ENCODE measurements at places on chromosomes 4 and X. TPM values are rescaled to one million over a fixed set of nuclear protein-coding genes. Genes with fewer than 3 reads are reported as not detected.
A peak's percentile ranks its signal among the peaks of the same experiment; 100 is the strongest.

DNA sequence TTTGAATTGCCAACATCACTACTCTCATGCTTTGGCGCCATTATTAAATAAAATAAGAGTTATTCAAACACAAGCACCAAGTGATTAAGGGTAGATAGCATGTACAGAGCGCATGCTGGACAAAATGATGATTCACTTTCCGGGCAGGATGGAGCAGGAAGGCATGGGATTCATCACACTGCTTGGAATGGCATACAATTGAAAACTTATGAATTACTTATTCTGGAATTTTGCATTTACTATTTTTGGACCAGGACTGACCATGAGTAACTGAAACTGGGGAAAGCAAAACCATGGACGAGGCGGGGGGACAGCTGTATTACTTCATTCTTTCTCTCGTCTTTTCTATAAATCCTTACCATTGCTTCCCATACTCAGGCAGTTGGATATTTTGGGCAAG, 28.5 kb upstream of the FGF5 start:
- peak; percentile 96 for DNase-seq

GRCh38 chrX:65575022-65575421, 40.4 kb upstream of the LAS1L start:
- peak; percentile 33 for DNase-seq

- peak; percentile 82 for DNase-seq
These were observed 134.3 kb upstream of the AP1S2 start for GRCh38 chrX:15988661-15989603.

The EXOC1L gene
- not detected for total RNA-seq

DNA sequence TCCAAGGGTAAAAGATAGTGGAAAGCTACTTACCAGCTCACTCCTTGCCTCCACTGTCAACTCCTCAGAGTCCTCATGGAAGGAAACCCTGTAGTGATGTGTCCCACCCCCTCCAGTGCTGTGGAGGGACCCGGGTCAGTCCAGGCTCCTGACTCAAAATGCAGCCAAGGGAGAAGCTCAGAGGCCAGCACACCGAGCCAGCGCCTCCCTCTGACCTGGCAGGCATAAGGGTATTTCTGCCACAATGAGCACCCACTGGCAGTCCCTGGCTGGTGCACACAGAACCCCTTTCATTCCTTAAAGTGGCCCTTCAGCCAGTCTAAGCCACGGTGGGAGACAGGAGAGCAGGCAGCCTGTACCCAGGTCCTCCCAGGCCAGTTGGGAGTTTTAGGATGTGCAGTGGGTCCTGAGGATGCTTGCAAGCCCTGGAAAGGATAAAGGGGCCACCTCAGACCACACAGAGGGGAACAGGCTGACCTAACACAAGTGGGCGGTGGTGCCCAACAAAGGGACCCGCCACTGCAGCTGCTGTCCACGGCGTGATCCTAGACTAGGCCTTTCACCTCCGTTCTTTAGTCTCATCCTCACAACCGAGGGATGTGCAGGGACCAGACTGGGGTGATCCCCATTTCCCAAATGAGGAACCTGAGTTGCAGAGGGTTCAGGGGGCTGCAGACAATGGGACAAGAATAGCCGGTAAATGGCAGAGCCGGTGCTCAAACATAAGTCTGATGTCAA, 5.7 kb downstream of the JAKMIP1 start:
- no peak for DNase-seq

DNA sequence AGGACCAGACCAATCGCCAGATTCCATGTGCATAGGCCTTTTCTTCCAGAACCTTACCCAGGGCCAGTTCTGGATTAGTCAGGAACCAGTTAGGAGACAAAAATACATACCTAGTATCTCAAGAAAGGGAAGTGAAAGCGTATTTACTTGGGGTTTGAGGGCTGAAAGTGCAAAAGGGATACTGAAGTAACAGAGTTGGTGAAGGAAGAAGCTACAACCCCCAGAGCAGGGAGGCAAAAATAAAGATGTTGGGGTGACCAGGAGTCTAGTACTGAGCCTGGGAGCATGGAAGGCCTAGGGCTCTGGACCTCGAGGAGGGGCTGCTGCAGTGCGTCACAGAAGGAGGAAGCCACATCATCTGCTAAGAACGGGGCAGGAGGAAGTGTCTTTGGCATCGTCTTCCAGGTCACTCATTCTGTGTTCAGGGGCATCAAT, 38.3 kb downstream of the TKTL1 start:
- no peak for DNase-seq

The SPP1 gene
- 0.18 TPM for total RNA-seq

DNA sequence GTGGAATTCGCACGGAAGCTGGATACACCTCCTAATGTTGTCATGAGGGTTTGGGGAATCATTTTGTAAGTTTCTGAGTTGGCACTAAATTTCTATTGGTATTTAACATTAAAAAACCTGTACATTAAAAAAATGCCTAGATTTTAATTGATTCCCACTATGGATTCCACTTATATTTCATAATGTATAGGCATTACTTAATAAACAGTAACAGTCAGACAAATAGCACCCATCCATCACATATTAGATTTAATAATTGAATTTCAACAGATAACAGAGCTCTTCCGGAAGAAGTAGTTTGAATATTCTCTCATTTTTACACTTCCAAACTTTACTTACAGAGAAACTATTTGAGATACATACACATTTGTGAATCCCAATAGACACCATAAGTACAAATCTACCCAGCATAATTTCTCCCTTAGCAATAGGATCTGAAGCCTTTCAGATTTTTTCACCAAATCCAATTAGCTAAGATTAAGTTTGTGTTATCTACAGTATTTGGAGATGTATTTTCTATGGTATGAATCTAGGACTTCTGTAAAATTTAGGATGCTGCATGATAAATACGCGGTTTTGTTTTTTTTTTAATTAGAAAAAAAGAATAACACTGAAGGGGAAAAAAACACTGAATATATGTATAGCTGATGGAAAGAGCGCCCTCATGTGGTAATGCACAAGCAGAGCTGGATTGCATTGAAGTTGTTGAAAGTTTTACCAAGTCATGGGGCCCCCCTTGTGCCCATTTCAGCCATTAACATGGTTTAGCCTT, 12.2 kb upstream of the ODAM start:
- peak; percentile 48 for DNase-seq

DNA sequence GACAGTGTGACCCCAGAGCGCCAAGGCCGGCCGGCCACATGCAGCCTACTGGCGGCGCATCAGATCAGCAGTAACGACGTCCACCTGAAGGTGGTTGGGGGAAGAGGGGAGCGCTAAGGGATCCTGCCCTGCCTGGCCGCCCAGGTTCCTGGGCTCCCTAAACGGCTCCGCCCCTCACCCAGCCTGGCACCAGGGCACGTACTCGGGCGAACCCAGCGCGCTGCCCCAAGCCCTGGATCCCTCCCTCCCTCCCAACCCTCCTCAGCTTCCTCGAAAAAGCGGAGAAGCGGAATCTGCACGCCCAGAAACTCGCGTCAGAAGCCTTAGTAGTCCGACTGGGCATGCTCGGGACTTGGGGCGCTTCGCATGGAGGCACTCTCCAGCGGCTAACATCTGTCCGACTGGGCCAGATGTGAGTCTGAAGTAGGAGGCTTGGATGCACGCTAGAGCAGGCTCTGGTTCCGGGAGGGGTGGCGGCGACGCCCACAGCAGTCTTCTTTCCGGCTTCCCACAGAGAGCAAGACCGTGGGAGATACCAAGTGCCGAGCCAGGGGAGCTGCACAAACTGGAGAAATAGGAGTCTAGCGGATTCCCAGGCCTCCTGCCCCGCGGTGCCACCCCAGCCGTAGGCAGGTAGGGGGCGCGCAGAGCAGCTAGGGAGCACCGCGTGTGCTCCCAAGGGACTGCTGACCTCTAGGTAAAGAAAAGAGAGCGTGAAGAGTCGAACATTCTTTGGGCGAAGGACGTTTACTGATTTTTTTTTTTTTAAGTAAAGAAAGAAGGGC, 114.3 kb upstream of the TEX13C start:
- no peak for DNase-seq

The VCX3A gene
- total RNA-seq, result not detected

DNA sequence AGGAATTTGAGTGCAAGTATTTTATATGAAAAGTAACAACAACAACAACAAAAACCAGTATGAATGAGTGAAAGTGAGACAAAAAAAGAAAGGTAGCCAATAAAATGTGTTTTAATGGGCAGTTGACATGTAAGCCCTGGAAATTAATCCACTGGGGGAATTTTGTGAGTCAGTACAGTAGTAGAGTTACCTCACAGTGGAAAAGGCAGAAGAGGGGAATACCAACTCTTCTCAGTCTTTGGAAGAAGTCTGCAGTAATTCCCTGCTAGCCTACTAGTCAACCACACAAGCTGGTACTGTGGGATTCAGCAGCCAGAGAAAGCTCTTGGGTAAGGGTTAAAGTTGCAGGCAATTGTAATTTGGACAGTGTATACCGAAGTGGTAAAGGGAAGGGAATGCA, 76.3 kb upstream of the IL15 start:
- peak; percentile 52 for DNase-seq

- no peak for DNase-seq
These were observed 115.7 kb upstream of the TEX13C start for GRCh38 chrX:125203737-125204578.

Measured in IMR-90 (cell line).